Lung (tissue), 17 donors: ENCODE measurements at places on chromosomes 5 and 9. TPM values are rescaled to one million over a fixed set of nuclear protein-coding genes. Genes with fewer than 3 reads are reported as not detected.
A peak's percentile ranks its signal among the peaks of the same experiment; 100 is the strongest.

- DNase-seq: no peak
Observed at GRCh38 chr5:67857502-67857901, 358.1 kb upstream of the PIK3R1 start.

DNA sequence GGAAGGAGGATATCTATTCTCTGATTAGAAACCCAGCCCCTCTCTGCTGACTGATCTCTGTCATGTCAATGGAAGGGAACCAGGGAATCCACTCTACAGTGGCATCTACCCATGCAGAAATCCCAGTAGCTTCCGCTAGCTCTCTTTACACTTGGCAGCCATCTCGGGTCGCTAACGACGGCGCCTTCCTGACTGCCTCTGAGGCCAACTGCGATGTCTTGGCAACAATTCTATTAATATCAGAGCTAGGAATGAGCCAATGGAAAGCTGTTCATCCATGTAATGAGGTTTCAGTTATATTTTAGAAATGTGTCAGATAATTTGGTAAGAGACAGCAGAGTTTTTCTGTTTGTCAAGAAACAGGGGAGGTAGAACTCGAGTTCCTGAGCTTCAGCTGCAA lies 67.6 kb upstream of the ATP10B start:
- DNase-seq: peak; percentile 80

GRCh38 chr5:116410336-116410890 lies 164.2 kb downstream of the SEMA6A start:
- no peak for DNase-seq

DNA sequence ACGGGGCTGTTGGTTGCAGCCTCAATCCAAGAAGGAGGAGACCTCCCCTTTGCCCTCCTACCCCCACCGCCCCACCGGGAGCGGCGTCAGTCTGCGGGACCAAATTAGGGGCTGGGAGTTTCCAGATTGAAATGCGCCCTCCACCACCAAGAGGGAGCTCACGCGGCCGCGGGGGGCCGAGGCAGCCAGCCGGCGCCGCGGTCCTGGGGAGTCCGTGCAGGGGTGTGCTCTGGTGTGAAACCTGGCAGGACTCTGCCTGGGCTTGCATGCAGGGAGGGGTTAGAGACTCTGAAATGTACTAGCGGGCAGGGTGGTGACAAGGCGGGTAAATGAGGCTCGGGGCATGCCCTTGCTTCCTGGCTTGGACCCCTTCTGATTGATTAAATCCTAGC lies 989 bp upstream of the FBN2 start:
- peak; percentile 62 for DNase-seq

- no peak for DNase-seq
Observed at GRCh38 chr5:79285833-79286232, 49.9 kb downstream of the JMY start.

The LCN2 gene
- 281 TPM for total RNA-seq

The GBGT1 gene
- 42.9 TPM for total RNA-seq

The FAM153A gene
- total RNA-seq: not detected

The MYMK gene
- not detected for total RNA-seq
